Cerebellum (tissue), 4 donors: ENCODE measurements at places on chromosomes 6 and 20. TPM values are rescaled to one million over a fixed set of nuclear protein-coding genes. Genes with fewer than 3 reads are reported as not detected.

- DNase-seq, result no peak
Observed at GRCh38 chr6:32941214-32941768, 463 bp upstream of the HLA-DMB start.

GRCh38 chr6:135088818-135089809 is 34.5 kb upstream of the HBS1L start:
- no peak for DNase-seq

The CYP21A2 gene
- 1.6 TPM for total RNA-seq

DNA sequence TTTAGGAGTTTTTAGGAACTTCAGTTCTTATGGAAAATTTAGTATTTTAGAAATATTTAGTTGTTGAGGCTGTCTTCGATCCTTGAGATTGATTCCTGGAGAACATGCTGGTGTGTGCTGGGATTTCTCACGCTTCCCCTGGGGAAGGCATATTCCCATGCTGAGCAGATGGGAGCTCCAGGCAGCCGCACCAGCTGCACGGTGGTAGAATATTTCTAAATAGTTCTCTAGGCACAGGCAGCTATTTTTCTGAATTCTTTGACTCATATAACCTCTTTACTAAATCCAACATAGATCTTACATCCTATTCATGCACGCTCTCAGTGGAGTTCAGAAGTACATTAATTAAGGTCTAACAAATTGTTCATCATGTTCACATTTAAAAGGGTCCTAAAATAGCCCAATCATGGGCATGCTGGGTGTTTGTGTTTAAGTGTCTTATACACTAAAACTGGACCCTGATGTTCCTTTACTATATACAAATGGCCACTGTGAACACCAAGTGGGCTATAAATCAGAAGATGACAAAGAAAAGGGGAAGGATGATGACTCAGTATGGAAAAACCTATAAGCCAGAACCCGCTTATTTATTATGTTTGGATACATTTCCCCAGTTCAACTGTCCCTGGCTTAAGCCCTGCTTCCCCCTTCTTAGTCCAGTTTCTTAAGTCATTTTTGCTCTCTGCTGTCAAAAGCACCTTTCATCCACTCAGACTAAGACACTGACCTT is 138.5 kb downstream of the UST start:
- DNase-seq, result no peak

DNA sequence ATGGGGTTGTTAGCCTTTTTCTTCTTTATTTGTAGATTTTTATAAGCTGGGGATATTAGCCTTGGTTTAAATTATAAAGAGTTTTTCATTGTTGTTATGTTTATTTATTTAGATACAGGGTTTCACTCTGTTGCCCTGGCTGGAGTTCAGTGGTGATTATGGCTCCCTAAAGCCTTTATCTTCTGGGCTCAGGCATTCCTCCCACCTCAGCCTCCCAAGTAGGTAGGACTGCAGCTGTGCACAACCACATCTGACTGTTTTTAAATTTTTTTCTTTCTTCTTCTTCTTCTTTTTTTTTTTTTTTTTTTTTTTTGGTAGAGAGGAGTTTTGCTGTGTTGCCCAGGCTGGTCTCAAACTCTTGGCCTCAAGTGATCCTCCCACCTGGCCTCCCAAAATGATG is 80.9 kb downstream of the UBE3D start:
- no peak for DNase-seq

- DNase-seq, result no peak
Observed at GRCh38 chr6:37942606-37943376, 123.3 kb downstream of the ZFAND3 start.

GRCh38 chr20:31861385-31862156 is 8.8 kb downstream of the DUSP15 start:
- DNase-seq, result peak; percentile 47
